Small intestine (tissue), 16 donors: ENCODE measurements at places on chromosomes 1 and 21. TPM values are rescaled to one million over a fixed set of nuclear protein-coding genes. Genes with fewer than 3 reads are reported as not detected.

DNA sequence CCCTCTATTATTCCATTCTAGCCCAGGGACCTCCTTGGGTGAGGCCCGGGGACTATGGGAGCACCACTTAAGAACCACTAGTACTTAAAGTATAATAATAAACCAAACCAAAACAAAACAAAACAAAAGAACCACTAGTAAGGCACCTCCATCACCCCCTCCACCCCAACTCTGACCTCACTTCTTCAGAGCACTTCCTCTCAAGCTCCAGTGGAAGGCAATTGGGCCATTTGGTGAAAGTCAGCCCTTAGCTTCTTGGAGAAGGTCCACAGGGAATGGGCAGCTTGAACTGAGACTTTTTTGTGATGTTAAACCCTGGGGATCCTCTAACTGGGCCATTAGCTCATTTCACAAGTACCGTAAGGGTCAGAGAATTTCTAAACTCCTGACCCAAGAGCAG lies 237.3 kb downstream of the RHOU start:
- DNase-seq = no peak

DNA sequence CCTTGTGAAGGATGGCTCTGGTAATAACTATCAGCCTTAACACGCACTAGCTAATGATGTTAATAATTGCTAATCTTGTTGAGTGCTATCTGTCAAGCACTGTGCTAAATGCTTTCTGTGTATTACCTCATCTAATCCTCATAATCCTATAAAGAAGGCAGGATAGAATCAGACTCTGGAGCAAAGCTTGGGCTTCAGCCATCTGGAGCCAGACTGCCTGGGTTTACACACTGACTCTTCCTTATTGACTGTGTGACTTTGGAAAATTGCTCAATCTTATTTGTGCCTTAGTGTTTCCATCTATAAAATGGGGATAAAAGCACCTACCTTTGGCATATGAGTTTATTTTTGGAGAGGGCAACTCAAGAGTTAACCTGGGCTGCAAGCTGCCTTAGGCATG lies 216.1 kb downstream of the NUF2 start:
- DNase-seq = no peak

DNA sequence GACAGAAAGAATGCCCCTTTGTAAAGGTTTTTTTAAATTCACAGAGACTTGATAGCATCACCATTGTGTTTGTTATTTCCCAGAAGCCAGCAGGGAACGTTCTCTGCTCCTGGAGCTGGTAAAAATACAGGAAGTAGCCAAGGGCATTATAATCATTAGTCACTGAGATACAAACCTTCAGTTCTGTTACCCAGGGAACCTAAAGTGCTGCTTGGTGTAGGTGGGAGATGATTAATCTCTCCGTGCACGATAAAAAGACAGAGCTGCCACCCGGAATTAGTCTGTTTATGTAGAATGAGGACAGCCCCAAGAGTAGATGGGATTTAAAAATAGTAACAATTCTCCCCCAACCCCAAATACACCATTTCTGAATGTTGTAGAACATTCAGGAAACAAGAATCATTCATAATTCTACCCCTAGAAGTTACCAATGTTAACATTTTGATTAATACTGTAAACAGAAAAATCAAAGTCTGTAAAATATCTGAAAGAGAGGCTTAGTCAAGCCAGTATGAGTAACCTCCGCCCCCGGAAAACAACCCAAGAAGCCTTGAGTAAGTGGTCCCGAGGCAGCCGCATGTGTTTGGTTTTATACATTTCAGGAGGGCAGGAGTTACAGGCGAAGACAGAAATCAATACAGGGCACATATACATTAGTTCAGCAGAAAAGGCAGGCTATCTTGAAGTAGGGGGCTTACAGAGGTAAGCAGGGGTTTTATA lies 45.3 kb upstream of the CTBS start:
- DNase-seq = peak; percentile 47

DNA sequence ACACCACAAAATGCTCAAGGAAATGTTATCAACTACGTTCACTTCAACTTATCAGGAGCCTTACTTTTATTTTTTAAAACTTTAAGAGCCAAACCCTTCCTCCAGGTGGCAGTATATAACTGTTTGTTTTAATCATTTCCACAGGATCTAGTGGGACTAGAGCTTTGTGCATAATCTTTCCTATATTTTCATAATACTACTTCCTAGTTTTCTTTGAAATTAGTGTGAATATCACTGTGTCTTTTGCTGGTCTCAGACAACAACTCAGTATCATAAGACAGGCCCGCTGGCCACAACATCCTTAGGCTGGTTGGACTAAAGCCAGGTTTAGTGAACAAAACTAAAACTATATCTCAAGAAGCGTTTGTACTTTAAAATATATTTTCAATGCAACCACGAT lies 145.5 kb downstream of the TIAM1 start:
- peak; percentile 58 for DNase-seq

DNA sequence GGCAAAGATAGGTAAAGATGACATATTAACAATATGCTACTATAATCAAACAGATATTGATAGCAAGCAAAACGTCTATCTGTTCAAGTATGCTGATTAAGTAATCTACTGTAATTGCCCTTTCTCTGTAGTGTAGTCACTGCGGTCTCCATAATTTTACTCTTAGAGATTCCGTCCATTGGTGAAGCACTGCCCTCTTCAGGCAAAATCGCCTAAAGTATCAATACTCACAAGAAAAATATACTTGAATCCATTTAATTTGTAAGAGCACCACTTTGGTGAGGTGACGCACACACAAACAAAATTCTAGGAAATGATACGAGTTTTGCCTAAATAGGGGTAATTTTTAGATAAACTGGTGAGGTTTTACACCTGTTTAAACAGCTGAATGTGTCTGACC lies 434.6 kb upstream of the CHRM3 start:
- DNase-seq = peak; percentile 32

DNA sequence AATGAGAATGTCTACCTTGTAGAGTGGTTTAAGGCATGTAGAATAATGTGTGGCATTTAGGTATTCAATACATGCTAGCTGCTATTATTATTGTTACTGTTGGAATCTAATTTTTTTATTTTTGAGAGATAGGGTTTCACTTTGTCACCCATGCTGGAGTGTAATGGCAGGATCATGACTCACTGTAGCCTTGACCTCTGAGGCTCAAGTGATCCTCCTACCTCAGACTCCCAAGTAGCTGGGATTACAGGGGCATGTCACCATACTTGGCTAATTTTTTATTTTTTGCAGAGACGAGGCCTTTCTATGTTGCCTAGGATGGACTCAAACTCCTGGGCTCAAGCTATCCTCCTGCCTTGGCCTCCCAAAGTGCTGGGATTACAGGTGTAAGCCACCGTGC lies 61.9 kb downstream of the EPB41 start:
- no peak for DNase-seq

DNA sequence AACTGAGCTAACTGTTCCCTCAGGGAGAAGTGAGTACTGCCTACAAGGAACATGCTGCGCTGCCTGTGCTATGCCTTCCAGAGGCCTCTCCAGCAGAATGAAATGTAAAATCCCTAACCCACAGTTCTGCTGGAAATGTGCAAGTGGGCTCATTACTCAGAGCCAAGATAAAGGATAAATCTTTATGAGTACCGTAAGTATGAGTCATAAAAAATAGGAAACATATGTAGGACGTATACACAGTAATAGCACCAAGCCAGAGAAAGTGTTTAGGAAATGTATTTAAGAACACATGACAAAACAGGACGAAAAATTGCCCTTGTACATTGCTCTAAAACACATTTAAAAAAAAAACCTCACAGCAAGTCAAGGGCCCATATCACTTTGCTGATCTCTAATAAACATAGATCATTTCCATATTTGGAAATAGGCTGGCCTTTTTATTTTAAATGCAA lies 104.6 kb downstream of the TGFBR3 start:
- DNase-seq = no peak

DNA sequence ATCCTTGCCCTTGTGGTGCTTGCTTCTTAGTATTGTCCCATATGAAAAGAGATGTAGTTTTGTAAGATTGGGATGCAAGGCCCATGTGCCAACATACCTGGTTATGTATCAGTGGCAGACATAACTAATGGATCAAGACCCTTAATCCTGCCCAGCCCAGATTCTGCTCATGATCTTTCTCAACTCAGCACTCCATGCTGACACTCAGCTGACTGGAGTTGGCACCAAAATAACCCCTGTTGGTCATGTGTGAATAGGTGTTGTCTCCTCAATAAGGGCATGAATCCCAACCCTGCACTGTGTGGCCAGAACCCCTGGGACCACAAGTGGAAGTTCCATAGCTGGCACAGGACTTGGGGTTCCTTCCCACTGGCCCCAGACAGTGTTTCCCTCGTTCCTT lies 13.9 kb upstream of the CNR2 start:
- DNase-seq = no peak

- no peak for DNase-seq
Measured at GRCh38 chr1:33280091-33280661, 23.9 kb downstream of the ZNF362 start.

DNA sequence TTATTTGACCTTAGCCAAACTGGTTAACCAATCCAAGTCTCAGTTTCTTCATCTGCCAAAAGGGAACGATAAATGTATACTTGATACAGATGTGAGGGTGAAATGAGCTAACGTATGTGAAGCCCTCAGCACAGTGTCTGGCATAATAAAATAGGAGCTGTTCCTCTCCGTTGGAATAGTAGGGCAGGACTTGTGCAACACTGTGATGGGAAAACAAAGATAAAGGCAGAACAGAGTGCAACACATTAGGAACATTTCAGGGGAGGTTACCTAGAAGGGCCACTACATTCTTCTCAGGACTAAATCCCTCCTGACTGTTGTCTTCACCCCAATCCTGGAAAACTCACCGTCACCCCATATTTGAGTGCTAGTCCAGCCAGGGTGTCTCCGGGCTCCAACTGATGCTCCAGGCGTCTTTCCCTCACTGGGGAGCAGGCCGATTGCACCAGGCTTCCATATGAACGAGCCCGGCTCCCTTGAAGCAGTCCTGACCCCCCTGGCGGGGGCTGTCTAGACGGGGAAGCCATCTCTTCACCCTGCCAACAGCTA lies 896 bp downstream of the LYSMD1 start:
- no peak for DNase-seq

DNA sequence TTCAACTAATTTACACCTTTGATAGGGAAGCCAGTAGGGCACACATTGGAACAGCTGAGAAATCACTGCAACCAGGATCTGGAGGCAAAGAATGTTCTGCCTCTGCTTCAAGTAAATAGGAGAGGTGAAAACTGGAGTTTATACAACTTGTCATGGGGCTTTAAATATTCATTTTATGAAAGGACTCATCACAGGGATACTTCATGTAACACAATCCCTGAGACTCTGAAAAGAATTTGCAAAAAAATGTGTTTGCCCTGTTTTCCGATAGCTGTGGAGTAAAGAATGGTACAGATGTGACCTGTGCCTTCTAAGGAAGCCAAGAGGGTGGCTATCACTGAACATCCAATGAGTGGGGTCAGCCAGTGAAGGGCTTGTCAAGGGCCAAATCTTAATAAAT lies 152.0 kb downstream of the LMX1A start:
- DNase-seq = no peak

- DNase-seq = peak; percentile 23
Measured at GRCh38 chr1:50423670-50424000, 392 bp upstream of the DMRTA2 start.

DNA sequence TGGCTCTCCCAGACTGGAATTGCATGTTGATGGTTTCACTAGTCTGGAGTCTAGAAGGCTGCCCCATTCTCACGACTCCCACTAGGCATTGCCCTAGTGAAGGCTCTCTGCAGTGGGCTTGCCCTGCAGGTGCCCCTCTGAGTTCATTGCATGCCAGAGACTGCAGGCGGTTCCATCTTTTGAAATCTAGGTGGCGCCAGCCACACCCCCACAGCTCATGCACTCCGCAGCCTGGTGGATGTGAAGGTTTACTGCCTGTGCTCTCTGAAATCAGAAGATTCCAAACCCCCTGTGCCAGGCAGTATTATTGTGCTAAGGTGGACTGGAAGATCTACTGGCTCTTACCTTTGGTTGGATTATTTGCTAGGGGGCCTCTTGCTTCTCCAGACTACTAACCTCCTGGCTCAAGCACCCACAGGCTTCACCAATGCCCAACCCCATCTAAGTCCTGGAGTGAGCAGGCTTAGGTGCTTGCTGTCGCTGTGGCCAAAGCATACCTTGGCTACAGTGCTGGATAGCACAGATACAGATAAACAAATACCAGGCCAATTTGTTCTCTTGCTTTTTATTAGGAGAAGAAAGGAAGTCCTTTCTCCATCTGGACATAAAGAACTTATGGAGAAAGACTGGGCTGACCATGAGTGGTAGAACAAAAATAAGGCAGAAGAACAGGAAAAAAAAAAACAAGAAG lies 83.5 kb upstream of the SIM2 start:
- DNase-seq = no peak

DNA sequence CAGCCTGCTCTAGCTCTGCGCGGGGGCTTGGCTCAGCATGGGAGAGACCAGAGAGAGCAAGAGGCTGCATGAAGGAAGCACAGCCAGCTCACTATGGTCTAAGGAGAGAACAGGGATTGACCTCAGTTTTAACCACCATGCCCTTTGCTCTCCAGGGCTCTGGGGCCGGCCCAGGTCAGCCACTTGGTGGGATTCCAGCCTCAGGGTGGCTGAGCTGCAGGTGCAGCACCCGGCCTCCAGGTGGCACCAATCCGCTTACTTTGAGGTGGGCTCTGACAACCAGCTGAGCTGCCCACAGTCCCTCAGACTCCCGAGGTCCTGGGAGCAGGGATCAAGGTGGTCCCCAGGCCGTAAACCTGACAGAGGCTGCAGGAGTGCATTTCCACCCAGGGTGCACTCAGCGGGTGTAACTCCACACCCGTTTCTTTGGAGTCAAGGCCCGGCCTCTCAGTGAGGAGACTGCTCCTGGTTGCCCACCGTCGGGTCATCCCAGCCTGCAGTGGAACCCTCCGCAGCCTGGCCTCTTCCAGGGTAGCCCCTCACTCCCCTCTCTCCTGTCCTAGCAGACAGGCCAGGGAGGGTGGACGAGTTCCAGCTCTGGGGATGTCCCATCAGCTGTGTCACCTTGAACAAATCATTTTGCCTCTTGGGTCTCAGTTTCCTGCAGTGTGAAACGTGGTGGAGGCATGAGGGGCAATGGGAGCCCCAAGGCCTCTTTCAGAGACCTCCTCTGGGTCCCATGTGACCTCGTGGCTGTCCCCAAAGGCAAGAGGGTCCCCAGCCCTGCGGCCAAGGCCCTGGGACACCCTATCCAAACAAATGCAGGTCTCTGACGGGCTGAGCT lies 607 bp upstream of the LGR6 start:
- DNase-seq = peak; percentile 46

DNA sequence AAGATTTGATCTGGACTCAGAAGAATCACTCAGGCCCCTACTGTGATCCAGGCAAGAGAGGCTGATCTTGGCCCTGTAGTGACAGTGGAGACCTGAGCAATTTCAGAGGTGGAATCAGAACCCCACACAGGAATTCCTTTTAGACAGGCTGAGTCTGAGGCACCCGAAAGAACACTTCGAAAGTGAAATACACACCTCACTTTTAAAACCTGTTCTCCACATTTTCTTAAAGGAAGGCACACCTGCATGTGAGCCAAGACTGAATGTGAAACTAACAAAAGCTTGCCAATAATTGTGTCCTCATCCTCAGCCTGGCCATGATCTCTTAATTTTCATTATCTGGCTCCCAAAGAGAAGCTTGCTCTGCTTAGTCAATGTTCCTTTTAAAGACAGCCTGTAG lies 32.2 kb downstream of the SIPA1L2 start:
- DNase-seq = peak; percentile 43

The FABP3 gene
- 24.0 TPM for polyA plus RNA-seq

The FGR gene
- 1.6 TPM for polyA plus RNA-seq

The SDC3 gene
- 1.9 TPM for polyA plus RNA-seq

The CALML6 gene
- not detected for polyA plus RNA-seq

The TMCO1 gene
- 123 TPM for polyA plus RNA-seq
